Panc1 (cell line): ENCODE measurements at places on chromosomes 3 and 15. TPM values are rescaled to one million over a fixed set of nuclear protein-coding genes. Genes with fewer than 3 reads are reported as not detected.

Gene TRAT1
- 0.21 TPM for total RNA-seq

DNA sequence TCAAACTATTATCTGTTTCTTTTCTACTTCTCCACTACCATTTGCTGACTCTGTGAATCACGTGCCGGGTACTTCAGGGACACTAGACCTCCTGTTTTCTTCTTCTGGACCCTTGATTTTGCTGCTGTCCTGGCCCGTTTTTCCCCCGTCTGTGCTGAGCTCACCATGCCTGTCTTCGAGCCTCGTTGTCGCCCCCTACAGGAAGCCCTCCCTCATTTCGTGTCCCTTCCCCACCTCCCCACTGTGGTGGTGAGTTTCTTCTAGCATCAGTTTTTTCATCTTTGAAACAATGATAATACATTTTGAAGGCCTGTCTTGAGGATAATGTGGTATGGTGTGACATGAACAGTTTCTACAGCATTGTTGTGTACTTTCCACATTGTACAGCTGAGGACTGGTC, 12.8 kb downstream of the GABRG3 start:
- no peaks in the 10 kb centered on the region for H3K27me3 ChIP-seq
- H3K36me3 ChIP-seq: no peaks in the 10 kb centered on the region
- no peak overlapping the region for H3K4me3 ChIP-seq
- H3K27ac ChIP-seq: no peak overlapping the region
- no peaks in the 10 kb centered on the region for H3K4me1 ChIP-seq
- no peak for DNase-seq

Gene KLHDC8B
- 6.8 TPM for total RNA-seq

- no peaks in the 10 kb centered on the region for H3K36me3 ChIP-seq
- DNase-seq: no peak
- H3K27me3 ChIP-seq: peaks cover 5% of the 10 kb centered on the region
Observed at GRCh38 chr15:88215066-88215648, 41.4 kb downstream of the NTRK3 start.

DNA sequence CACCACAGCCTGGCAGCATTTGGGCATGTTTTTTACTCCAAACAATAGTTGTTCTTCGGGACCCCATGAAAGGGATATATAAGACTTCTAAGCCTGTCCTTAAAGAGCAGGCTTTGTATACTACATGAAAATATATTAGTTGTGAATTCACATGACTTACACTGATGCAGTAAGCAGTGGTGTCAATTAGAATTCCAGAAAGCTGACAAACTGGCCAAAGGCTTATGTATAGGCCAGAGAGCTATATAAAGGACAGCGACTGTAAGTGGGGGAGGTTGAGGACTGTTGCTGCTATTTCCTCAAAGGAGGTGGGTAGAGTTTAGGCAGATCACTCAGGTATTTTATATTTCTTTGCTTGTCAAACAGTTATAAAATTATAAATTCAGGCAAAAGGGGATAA, 24.8 kb downstream of the KPNA4 start:
- H3K27ac ChIP-seq: no peak overlapping the region; the same call in 1 of the 2 replicates
- no peak for DNase-seq
- H3K4me1 ChIP-seq: peaks cover 14% of the 10 kb centered on the region; the same call in 1 of the 2 replicates
- H3K4me3 ChIP-seq: no peak overlapping the region
- no peaks in the 10 kb centered on the region for H3K27me3 ChIP-seq
- H3K36me3 ChIP-seq: peaks cover 1% of the 10 kb centered on the region; the same call in 1 of the 2 replicates

Gene OSTN
- not detected for total RNA-seq

Gene KNG1
- total RNA-seq: 0.23 TPM

DNA sequence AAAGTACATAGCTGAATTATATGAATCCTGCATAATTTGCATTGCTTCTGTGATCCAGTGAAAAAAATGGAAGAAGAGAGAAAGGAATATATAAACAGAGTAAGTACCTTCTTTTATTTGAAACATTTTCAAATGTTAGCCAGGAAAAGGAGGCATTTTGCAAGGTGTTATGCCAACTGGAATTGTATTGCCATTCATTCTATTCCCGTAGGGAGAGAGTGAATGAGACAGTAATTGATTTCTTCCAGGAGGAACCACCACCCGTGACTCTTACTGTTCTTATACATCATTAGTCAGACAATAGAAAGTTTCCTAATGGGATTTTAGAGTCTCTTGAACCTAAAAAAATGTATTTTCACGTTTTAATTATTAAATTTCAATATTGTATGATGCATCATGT, 324.1 kb upstream of the ALCAM start:
- H3K36me3 ChIP-seq: no peaks in the 10 kb centered on the region
- no peaks in the 10 kb centered on the region for H3K4me1 ChIP-seq
- H3K27me3 ChIP-seq: no peaks in the 10 kb centered on the region
- no peak overlapping the region for H3K4me3 ChIP-seq

Gene RBP2
- total RNA-seq: not detected

DNA sequence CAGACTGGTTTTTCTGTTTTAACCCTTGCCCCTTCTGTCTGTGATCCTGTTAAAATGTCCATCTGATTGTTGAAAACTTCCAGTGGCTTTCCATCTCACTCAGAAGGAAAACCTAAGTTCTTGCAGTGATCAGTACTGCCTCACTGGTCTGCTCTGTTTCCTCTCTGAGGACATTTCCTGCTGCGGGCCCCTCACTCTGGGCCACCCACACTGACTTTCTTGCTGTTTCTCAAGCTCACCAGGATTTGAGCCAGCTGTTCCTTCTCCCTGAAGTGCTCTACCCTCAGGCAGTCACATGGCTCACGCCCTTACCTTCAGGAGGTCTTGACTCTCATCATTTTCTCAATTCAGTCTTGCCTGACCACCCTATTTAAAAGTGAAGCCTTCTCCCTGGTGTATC, 1.8 kb downstream of the GRK7 start:
- no peaks in the 10 kb centered on the region for H3K4me1 ChIP-seq
- no peaks in the 10 kb centered on the region for H3K36me3 ChIP-seq
- no peaks in the 10 kb centered on the region for H3K27me3 ChIP-seq
- no peak overlapping the region for H3K4me3 ChIP-seq

GRCh38 chr15:51751697-51752683, 593 bp downstream of the TMOD2 start:
- DNase-seq: no peak
- no peak overlapping the region for H3K27ac ChIP-seq
- H3K36me3 ChIP-seq: no peaks in the 10 kb centered on the region
- peak overlapping the region; percentile 59 for H3K4me3 ChIP-seq
- H3K4me1 ChIP-seq: 0 out of 2 replicates have a peak, but pooled peaks cover 3% of the 10 kb centered on the region

DNA sequence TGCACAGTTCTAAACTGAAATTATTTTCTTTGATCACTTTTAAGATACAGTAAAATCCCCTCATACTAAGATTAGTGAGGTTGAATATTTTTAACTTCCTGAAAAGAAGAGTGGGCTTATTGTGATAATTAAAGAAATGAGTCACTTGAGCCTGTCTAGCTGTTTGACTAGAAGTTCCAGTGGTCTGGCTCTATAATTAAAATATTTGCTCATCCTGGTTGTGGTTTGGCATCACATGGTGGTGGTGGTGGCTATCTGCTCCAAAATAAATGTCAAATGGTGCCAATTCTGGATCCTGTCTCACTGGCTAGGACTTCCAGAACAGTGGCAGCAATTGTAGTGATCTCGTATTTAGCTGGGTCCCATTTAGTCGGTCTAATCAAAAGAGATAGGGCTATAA, 8.6 kb upstream of the TEX9 start:
- H3K36me3 ChIP-seq: no peaks in the 10 kb centered on the region
- H3K27ac ChIP-seq: no peak overlapping the region
- no peak for DNase-seq
- H3K27me3 ChIP-seq: no peaks in the 10 kb centered on the region

Gene GRIP2
- total RNA-seq: 6.5 TPM

DNA sequence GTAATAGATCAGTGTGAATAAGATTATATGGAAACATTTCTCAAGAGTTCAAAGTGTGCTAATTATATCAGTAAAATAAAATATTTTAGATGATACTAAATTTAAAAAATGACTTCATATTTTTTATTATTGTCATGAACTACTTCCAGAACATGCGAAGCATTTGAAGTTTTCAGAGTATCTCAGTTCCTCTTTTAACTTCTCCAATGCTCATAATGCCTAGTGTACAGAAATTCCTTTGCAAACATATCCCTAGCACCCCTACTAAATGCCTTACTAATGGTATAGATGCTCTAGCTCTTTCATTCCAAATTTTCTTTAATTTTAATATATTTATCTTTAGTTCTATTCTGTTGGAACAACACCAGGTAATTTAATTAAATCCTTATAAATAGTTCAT, 580.4 kb downstream of the CADM2 start:
- no peak for DNase-seq
- H3K27ac ChIP-seq: no peak overlapping the region
- no peaks in the 10 kb centered on the region for H3K27me3 ChIP-seq
- H3K4me3 ChIP-seq: no peak overlapping the region
- no peaks in the 10 kb centered on the region for H3K36me3 ChIP-seq
- H3K4me1 ChIP-seq: no peaks in the 10 kb centered on the region

Gene ADIPOQ
- total RNA-seq: not detected

GRCh38 chr3:111763968-111764367, 95.1 kb upstream of the PHLDB2 start:
- DNase-seq: no peak
- no peaks in the 10 kb centered on the region for H3K36me3 ChIP-seq
- H3K4me1 ChIP-seq: no peaks in the 10 kb centered on the region
- H3K27me3 ChIP-seq: no peaks in the 10 kb centered on the region
- no peak overlapping the region for H3K27ac ChIP-seq

- no peak overlapping the region for H3K4me3 ChIP-seq
- no peaks in the 10 kb centered on the region for H3K4me1 ChIP-seq
- no peak for DNase-seq
- H3K36me3 ChIP-seq: peaks cover 7% of the 10 kb centered on the region; the same call in 1 of the 2 replicates
Observed at GRCh38 chr3:138740072-138740471, 94.7 kb downstream of the PIK3CB start.

Gene MEIS2
- total RNA-seq: 9.3 TPM

Gene PLCL2
- total RNA-seq: 3.0 TPM

Gene NANOGP8
- not detected for total RNA-seq

Gene OCA2
- total RNA-seq: 0.13 TPM

- DNase-seq: no peak
- no peak overlapping the region for H3K4me3 ChIP-seq
- no peaks in the 10 kb centered on the region for H3K36me3 ChIP-seq
- H3K4me1 ChIP-seq: no peaks in the 10 kb centered on the region
- no peak overlapping the region for H3K27ac ChIP-seq
Observed at GRCh38 chr15:38849046-38849445, 284.4 kb upstream of the RASGRP1 start.

GRCh38 chr3:186417791-186418190, 55.8 kb upstream of the DGKG start:
- no peak overlapping the region for H3K4me3 ChIP-seq
- no peak overlapping the region for H3K27ac ChIP-seq
- H3K4me1 ChIP-seq: peaks cover 12% of the 10 kb centered on the region; the same call in 1 of the 2 replicates
- no peak for DNase-seq

- no peak overlapping the region for H3K4me3 ChIP-seq
- no peak for DNase-seq
- no peaks in the 10 kb centered on the region for H3K36me3 ChIP-seq
- no peaks in the 10 kb centered on the region; the same call in 1 of the 2 replicates for H3K27me3 ChIP-seq
- no peaks in the 10 kb centered on the region for H3K4me1 ChIP-seq
Observed at GRCh38 chr15:62407216-62407615, 242.1 kb upstream of the C2CD4B start.

GRCh38 chr15:47669221-47669620, 48.1 kb upstream of the SEMA6D start:
- no peaks in the 10 kb centered on the region; the same call in 1 of the 2 replicates for H3K27me3 ChIP-seq
- H3K4me3 ChIP-seq: no peak overlapping the region
- no peak for DNase-seq
- H3K36me3 ChIP-seq: no peaks in the 10 kb centered on the region; the same call in 1 of the 2 replicates
- no peak overlapping the region for H3K27ac ChIP-seq

Gene UCN2
- total RNA-seq: 1.8 TPM

DNA sequence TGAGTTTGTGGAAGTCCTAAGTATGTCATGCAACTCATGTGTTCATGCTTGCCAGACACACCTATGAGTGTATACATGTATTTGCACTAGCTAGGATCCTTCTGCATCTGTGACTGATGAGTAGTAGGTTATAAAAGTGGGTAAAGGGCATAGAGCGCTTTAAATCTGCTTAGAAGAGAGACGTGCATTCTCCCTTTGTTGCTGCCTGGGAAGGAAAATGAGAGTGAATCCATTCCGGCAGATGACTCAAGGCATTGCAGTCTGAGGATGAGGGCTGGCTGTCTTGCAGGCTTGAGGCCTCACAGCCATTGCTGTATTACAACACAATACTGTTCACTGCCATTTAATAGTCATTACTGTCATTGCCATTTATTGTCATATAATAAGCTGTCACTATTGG, 120.8 kb upstream of the UMPS start:
- no peaks in the 10 kb centered on the region for H3K36me3 ChIP-seq
- no peak overlapping the region for H3K27ac ChIP-seq
- H3K27me3 ChIP-seq: peaks cover 9% of the 10 kb centered on the region
- no peak overlapping the region for H3K4me3 ChIP-seq
- no peaks in the 10 kb centered on the region for H3K4me1 ChIP-seq
- DNase-seq: no peak

DNA sequence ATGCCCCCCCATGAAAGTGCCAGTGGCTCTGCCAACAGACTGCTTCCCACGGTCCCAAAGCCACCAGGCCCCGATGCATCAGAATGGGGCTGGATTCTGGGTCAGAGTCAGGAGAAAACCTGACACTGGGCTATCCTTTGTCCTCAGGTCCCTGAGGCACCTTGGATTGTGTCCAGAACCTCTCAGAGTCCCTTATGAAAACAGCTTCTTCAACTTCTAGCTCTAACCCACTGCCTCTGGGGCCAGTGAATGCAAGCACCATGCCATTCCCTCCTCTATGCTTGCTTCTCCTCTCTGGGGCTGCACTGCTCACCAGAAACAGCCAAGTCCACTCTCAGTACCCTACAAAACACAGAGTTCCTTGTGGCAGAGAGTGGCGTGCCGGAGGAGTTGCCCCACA, 9.9 kb downstream of the CRABP1 start:
- H3K27me3 ChIP-seq: peaks cover 6% of the 10 kb centered on the region; the same call in 1 of the 2 replicates
- H3K4me1 ChIP-seq: no peaks in the 10 kb centered on the region
- DNase-seq: no peak
- no peaks in the 10 kb centered on the region for H3K36me3 ChIP-seq
- H3K27ac ChIP-seq: no peak overlapping the region

- H3K4me3 ChIP-seq: no peak overlapping the region
- no peaks in the 10 kb centered on the region for H3K27me3 ChIP-seq
- DNase-seq: no peak
- H3K27ac ChIP-seq: no peak overlapping the region
- H3K4me1 ChIP-seq: no peaks in the 10 kb centered on the region
Observed at GRCh38 chr3:59467476-59467875, 417.7 kb upstream of the CFAP20DC start.

GRCh38 chr15:33021806-33022389, 172.6 kb downstream of the FMN1 start:
- H3K27me3 ChIP-seq: no peaks in the 10 kb centered on the region
- DNase-seq: no peak
- 0 out of 2 replicates have a peak, but pooled peaks cover 3% of the 10 kb centered on the region for H3K4me1 ChIP-seq
- no peaks in the 10 kb centered on the region for H3K36me3 ChIP-seq
- H3K4me3 ChIP-seq: no peak overlapping the region
